Mucosa of gallbladder (tissue), 1 donor: ENCODE measurements at places on chromosomes 3 and 15. TPM values are rescaled to one million over a fixed set of nuclear protein-coding genes. Genes with fewer than 3 reads are reported as not detected.

GRCh38 chr3:23594894-23595670, 210.7 kb upstream of the UBE2E1 start:
- no peak for DNase-seq

- peak; percentile 72 for DNase-seq
Observed at GRCh38 chr3:72487078-72487765, 361.0 kb downstream of the SHQ1 start.

- DNase-seq = peak; percentile 9
Observed at GRCh38 chr15:68384451-68385239, 47.3 kb downstream of the ITGA11 start.

DNA sequence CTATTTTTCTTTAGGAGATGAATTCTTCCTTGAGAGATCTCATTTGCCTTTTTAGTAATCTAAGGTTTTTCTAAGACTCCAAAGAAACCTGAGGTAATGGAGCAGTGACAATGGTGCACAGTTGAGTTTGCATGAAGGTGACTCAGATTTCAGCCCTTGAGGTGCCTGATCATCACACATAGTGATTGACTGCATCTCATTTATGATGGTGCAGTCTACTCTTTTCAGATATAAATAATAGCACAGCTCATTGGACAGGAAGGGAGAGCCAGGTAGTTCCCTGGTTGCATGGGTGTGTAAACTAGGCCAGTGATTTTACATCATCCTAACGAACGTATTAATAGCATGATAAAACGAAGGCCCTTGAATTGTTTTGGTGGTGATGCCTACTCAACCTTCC, 86.1 kb upstream of the SAMMSON start:
- DNase-seq = no peak

TLR9 gene
- total RNA-seq = 1.4 TPM

SCN11A gene
- total RNA-seq = 0.09 TPM

GRCh38 chr3:150878290-150878689, 26.9 kb downstream of the MINDY4B start:
- DNase-seq = no peak

DNA sequence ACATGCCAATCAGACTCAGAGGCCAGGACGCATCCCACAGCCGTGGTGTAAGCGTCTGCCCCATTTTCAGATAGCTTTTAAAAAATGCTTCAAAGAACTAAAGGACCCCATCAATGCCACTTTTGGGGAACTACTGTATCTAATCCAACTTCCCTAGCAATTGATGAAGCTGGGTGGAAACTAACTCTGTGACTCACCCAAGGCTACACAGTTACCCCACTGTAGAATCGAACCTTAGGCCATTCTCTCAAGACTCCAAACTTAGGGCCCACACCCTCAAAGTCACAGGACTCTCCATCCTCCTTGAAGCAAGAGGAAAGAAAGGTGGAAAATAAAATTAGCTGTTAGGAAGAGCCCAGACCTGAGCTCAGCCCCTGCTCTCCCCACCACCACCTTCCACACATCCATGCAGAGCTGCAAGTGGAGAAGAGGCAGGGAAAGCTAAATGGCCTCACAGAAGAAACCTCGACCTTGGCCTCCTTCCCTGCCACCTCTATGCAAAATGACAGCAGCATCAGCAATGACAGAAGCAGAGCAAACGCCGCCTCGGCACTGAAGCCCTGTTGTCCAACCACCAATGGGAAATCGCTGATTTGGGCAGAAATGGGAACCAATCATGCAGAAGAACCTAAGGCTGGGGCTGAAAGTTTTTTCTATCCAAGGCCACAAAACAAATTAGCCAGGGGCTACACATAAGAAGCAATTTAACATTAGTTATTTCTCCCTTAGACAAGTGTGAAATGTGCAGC, 22.2 kb downstream of the ANP32A start:
- DNase-seq = no peak

P2RY14 gene
- total RNA-seq = 14.6 TPM

DNA sequence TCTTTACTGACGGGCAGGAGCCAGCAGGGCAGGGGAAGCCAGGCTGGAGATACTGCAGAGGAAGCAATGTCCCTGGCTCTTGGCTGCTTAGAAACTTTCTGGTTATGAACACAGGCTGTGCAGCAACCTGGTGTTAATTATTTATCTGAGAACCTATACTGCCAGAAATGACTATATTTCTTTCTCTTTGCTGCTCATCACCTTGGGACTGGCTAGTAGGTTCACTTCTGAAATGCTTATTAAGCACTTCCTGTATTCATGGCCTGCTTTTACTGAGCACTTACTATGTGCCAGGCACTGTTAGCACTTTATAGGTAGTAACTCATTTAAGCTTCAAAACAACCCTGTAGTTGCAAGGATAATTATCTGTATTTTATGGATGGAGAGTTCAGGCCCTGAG, 57.6 kb downstream of the RAB11A start:
- DNase-seq = no peak

PRSS50 gene
- 0.17 TPM for total RNA-seq

DNA sequence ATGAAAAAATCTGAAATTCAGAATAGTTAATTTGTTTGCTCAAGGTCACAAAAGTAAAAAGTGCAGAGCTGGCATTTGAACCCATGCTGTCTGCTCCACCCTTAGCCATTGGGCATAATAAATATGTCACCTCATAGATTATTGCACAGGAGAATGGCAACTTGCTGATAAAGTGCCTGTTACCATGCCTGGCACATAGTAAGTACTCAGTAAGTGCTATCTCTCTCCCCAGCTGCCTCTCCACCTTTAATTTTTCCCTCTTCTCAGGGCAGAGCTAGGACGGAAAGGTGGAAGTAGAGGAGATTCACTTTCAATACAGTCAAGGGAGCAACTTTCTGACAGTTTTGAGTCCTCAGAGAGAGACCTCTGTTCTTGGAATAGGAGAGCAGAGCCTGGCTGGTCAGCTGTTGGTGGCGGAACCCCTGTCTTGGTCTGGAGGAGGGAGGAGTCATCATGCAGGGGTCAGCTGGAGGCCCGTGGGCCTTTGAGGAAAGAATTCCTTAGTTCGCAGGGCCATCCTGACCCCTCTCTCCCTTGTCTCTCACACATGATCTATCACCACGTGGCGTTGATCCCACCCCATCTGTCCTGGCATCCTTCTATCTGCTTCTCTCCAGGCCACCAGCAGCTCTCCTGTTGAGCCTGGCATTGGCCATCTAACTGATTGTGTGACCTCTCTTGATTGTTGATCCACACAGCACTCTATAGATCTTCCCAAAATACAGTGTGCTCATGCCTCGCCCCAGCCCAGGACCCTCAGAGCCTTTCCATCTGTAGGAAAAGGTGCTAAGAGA, 149.3 kb downstream of the RPLP1 start:
- no peak for DNase-seq

- DNase-seq = no peak
Observed at GRCh38 chr15:67853454-67853853, 13.6 kb upstream of the RNU6-1 start.

SLC7A14 gene
- 0.32 TPM for total RNA-seq

GRCh38 chr3:171230865-171231264, 204.3 kb upstream of the SLC2A2 start:
- no peak for DNase-seq

GOLGA8S gene
- total RNA-seq = 0.29 TPM

DNA sequence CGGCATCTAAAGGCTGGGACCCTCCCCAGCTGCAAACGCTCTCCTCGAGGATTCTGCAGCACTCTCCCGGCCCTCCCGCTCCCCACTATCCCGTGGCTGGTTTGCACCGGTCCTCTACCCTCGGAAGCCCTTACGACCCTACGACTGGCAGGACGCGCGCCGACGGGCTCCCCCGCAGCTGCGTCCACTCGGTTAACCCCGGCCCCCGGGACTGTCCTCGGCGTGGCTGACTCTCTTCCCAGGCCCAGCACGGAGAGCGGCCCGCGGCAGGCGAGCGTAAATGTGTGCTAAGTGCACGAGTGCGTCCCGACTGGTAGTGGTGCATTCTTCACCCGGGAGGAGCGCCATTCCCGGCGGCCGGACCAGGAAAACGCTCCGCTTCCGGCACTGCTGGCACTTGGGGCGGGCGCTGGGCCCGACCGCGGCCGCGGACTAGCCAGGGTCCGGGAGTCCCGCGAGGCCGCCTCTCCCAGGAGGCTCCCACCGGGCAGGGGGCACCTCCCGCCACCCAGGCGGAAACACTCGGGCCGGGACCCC, 508 bp downstream of the GORASP1 start:
- DNase-seq = peak; percentile 61

GRCh38 chr3:187319699-187320302, 28.3 kb upstream of the MASP1 start:
- peak; percentile 80 for DNase-seq

GRCh38 chr3:26799679-26800317, 177.2 kb downstream of the LRRC3B start:
- no peak for DNase-seq

DNA sequence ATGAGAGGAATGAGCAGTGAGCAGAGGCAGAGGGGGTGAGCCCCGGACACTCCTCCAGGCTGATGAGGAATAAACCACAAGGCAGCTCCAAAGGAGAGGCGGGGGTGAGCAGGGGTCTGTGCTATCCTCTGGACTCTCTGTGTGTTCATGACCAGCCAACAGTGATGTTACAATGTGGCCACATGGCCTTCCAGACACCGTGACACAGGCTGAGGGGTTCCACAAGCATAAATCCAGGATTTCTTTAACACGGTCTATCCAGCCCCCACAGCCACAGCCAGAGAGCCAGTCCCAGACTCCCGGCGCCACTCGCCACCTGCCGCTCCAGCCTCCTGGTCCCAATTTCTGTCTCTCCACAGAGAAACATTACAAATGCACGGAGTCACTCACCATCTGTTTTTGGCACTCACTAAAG, 24.4 kb downstream of the XXYLT1 start:
- no peak for DNase-seq

DNA sequence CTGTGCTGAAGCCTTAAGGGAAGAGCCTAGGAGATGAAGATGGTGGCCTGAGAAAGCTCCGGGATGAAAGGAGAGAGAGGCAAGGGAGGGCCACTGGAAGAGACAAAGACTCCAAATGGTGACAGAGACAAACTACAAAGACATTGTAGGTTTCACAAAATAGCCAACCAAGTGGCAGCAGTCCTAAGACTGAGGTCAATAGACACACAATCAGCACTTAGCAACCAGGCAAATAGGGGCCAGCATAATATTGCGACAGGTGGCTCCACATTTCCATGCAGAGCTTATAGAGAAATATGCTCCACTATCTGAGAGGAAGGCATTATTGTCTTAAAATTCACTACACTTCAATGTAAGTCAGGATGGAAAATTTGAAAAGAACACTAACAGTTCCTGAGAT, 22.1 kb upstream of the MYO5C start:
- no peak for DNase-seq

GRCh38 chr15:78050441-78050809, 27.1 kb downstream of the TBC1D2B start:
- no peak for DNase-seq

DNA sequence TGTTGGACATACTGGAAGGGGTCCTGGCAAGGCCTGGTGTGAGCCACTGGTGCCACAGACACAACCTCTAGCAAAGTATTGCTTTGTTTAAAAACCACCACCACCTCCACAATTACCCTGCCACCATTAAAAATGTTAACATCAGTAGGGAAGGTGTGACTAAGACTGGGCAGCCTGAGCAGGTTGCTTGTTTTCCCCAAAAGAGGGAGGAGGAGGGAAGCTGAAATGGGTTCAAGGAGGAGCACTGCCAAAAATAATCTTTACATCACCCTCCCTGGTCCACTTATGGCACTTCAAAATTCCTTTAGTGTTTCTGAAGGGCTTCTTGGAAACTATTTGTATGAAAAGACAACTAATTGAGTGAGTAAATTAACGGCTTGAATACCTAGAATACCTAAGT, 99.8 kb upstream of the FGF7 start:
- DNase-seq = no peak

GRCh38 chr15:26972636-26973035, 1.7 kb downstream of the GABRG3 start:
- no peak for DNase-seq

ITPR1 gene
- total RNA-seq = 90.5 TPM

GRCh38 chr15:82134461-82134860, 88.6 kb upstream of the MEX3B start:
- no peak for DNase-seq

- no peak for DNase-seq
Observed at GRCh38 chr15:81244306-81244705, 47.6 kb downstream of the IL16 start.

GRCh38 chr3:186917512-186918312, 12.6 kb upstream of the ST6GAL1 start:
- no peak for DNase-seq

- DNase-seq = no peak
Observed at GRCh38 chr15:56036546-56037067, 43.2 kb upstream of the NEDD4 start.

DNA sequence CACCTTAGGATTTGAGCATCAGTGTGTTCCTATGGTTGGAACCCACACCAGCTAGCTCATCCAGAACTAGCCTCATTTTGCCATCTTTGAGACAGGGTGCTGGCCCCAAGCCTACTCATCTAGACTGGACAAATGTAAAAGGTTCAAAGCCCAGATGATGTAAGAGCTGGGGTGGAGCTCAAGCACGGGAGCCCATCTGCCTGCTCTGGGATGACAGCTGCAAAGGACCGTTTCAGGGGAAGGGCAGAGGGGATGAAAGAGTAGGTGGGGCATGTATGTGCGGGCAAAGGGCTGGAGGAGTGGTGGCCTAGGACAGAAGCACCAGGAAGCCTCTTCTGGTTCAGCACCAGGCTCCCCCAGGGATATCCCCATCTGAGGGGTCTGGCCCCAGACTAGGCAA, 15.8 kb downstream of the CLK3 start:
- DNase-seq = no peak

RARRES1 gene
- total RNA-seq = 6.3 TPM

DNA sequence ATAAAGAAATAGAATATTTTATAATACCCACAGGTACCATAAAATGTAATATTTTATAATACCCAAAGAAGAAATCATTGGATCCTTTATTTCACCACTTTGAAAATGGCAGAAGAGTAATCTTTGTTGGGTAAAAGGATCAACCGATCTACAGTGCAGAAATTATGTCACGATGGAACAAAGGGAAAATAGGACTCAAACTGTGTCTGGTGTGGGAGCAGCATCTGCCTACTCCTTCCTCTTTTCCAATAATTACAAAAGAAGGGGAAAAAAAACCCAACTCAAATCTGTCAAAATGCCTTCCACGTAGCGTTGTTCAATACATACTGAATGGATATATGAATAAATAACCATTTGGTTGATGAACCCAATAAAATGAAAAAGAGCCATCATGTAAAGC, 492.6 kb upstream of the TBL1XR1 start:
- no peak for DNase-seq
